ENCODE measurements at places on chromosomes 3 and 15.

GRCh38 chr15:50261981-50262380, 3.5 kb downstream of the HDC start:
- H3K4me1 ChIP-seq: peaks cover 50% of the 10 kb centered on the region
- no peak overlapping the region for H3K4me3 ChIP-seq
- DNase-seq: no peak
- H3K27me3 ChIP-seq: no peaks in the 10 kb centered on the region
- H3K36me3 ChIP-seq: no peaks in the 10 kb centered on the region

- peak; percentile 10 for DNase-seq
- H3K4me3 ChIP-seq: no peak overlapping the region
- no peaks in the 10 kb centered on the region for H3K4me1 ChIP-seq
- H3K36me3 ChIP-seq: no peaks in the 10 kb centered on the region
- no peak overlapping the region for H3K27ac ChIP-seq
These were observed 345.1 kb downstream of the IL5RA start for GRCh38 chr3:2765002-2765579.

DNA sequence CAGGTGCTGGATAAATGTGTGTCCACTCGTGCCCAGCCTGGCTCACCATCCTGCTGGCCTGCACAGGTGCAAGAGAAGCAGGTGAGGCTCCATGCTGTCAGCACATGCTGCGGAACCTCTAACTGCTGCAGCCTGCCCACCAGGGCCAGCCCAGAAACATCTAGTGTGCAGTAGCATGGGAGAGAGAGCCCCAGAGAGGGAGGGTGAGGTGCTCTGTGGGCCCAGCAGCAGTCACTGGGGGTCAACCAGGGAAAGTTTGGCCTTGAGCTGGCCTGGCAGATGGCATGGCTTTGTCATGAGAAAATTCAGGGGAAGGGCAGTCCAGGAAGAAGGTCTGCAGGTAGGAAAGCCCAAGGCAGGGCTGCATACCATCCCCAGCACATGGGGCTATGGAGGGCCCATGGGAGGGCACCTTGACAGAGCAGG, 18.2 kb upstream of the PRR23E start:
- no peak for DNase-seq
- peaks cover under 1% of the 10 kb centered on the region for H3K27me3 ChIP-seq
- no peak overlapping the region for H3K4me3 ChIP-seq
- H3K27ac ChIP-seq: no peak overlapping the region
- H3K36me3 ChIP-seq: no peaks in the 10 kb centered on the region

- peaks cover 44% of the 10 kb centered on the region for H3K4me1 ChIP-seq
- H3K27ac ChIP-seq: peak overlapping the region; percentile 97
- no peaks in the 10 kb centered on the region for H3K27me3 ChIP-seq
- DNase-seq: no peak
- peaks cover 44% of the 10 kb centered on the region for H3K36me3 ChIP-seq
These were observed 1.6 kb upstream of the KLF13 start for GRCh38 chr15:31324806-31325594.

- H3K27ac ChIP-seq: no peak overlapping the region
- DNase-seq: no peak
- H3K27me3 ChIP-seq: peaks cover 53% of the 10 kb centered on the region
- no peak overlapping the region for H3K4me3 ChIP-seq
These were observed 47.5 kb upstream of the FSIP1 start for GRCh38 chr15:39830166-39830565.

GRCh38 chr15:29433507-29434248, 164.1 kb upstream of the NSMCE3 start:
- no peaks in the 10 kb centered on the region for H3K36me3 ChIP-seq
- no peaks in the 10 kb centered on the region for H3K4me1 ChIP-seq
- DNase-seq: no peak
- no peak overlapping the region for H3K27ac ChIP-seq
- H3K27me3 ChIP-seq: peaks cover 6% of the 10 kb centered on the region

DNA sequence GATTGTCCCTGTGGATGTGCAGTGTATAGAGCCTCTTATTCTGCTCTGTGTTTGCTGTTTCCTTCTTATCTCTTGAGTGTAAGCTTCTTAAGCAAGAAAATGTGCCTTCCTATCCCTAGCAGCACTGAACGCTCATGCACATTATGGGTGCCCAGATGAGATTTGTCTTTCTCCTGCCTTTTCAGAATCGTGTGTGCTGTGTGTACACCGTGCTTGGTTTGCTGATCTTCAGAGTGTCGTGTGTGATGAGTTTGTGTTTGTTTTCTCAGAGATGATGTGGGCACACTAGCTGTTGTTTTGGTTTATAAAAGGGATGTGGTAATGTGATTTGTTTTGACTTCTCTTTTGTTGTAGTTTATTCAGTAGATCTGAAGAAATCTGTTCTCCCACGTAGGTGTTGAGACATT, 19.7 kb downstream of the GPR171 start:
- H3K36me3 ChIP-seq: peaks cover 5% of the 10 kb centered on the region
- DNase-seq: peak; percentile 52
- no peaks in the 10 kb centered on the region for H3K27me3 ChIP-seq
- H3K4me1 ChIP-seq: peaks cover 61% of the 10 kb centered on the region
- peak overlapping the region; percentile 87 for H3K27ac ChIP-seq

DNA sequence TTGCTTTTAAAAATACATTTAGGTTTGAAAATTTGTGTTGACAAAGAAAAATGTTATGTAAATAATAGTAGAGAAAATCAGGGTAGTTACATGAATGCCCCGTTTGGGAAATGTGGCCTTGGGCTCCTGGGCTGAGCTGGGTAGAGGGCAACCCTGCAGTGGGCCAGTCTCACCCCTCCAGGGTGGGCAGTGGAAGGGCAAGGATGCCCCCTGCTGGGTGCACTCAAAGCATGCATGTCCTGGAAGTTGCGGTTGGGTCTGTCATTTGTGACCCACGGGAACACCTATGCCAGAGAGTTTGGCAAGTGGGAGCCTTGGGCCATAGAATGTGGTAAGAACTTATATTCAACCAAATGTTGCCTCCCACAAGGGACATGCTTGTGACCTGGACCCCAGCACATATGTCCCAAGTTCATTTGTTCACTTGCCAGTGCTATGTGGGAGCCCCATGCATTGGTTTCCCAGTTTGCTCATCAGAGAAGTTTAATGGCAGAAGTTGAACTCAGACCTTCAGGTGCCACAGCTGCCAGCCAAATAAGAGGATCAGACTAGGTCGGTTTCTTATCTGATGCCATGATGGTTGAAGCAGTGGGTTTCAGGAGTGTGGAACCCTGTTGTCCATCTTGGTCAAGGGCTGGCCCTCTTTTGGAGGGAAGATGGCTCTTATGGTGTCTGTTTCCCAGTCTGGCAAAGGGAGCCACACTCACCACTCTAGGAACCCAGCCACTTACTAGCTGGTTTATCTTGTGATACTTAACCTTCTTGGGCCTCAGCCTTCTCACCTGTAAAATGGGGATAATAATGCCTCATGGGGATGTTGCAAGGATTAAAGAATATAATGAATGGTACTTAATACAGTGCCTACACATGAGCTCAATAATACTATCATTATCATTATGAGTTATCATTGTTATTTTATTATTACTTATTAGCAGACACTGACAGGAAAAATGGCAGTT, 2.5 kb upstream of the PLCB2 start:
- H3K27me3 ChIP-seq: peaks cover 13% of the 10 kb centered on the region
- H3K27ac ChIP-seq: peak overlapping the region; percentile 98
- H3K36me3 ChIP-seq: peaks cover 3% of the 10 kb centered on the region
- peak; percentile 73 for DNase-seq

DNA sequence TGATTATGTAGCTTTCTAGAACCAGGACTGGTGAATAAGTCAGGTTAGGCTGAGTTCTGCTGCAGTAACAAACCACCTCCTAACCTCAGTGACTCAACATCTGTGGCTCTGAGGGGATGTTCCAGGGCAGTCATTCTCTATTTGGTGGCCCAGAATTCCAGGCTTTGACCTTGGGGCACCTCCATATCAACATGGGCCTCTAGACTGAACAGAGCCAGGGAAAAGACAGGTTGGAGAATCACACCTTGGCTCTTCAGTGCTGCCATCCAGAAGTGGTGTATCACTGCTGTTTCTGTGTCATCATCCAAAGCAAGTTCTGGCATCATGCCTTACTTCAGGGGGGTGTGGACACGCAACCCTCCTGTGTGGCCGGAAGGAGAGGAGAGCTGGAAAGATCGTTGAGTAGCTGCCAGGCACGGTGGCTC, 15.3 kb downstream of the ZBTB47 start:
- H3K36me3 ChIP-seq: no peaks in the 10 kb centered on the region
- H3K27me3 ChIP-seq: no peaks in the 10 kb centered on the region
- H3K27ac ChIP-seq: no peak overlapping the region

- DNase-seq: no peak
- H3K36me3 ChIP-seq: peaks cover 11% of the 10 kb centered on the region
- H3K4me3 ChIP-seq: no peak overlapping the region
- no peaks in the 10 kb centered on the region for H3K27me3 ChIP-seq
These were observed 29.9 kb downstream of the PDIA5 start for GRCh38 chr3:123096731-123097130.

- H3K27ac ChIP-seq: no peak overlapping the region
- H3K27me3 ChIP-seq: peaks cover 25% of the 10 kb centered on the region
- H3K36me3 ChIP-seq: no peaks in the 10 kb centered on the region
- H3K4me3 ChIP-seq: no peak overlapping the region
These were observed 46.4 kb downstream of the MORC1 start for GRCh38 chr3:109071350-109072142.

DNA sequence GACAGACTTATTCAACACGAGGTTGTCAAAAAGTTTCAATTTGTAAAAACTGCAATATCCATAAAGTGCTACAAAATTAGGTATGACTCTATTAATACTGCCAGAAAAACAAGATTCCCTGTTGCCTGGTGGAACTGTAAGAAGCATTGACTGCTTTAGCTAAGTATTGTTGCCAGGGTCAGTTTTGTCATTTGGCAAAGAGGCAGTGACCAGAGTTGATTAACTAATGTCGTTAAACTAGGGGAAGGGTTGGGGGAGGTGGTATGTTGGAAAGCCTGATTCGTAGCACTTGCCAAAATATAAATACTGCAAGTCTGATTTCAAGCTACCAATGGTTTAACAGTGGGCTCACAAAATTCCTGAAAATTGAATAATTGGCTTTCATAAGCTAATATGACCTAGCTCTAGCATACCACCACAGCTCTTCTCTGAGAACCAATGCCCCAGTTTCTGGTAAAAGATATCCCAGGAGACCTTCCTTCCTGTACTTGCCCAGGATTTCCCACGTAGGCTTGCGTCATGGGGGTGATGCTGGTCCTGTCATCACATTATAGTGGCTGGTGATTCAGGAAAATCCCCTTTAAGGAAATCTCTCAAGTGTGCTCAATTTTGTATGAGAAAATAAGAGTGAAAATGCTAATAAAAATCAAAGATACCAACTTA, 266.4 kb upstream of the TBC1D5 start:
- H3K36me3 ChIP-seq: no peaks in the 10 kb centered on the region
- no peak for DNase-seq
- no peak overlapping the region for H3K4me3 ChIP-seq
- H3K27me3 ChIP-seq: no peaks in the 10 kb centered on the region

DNA sequence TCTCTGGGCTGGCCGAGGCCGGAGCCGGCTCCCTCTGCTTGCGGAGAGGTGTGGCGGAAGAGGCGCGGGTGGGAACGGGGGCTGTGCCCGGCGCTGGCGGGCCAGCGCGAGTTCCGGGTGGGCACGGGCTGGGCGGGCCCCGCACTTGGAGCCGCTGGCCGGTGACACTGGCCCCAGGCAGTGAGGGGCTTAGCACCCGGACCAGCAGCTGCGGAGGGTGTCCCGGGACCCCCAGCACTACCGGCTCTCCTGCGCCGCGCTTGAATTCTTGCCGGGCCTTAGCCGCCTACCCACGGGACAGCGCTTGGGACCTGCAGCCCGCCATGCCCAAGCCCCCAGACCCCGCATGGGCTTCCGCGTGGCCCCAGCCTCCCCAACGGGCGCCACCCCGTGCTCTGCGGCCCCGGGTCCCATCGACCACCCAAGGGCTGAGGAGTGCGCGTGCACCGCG, 736.3 kb upstream of the ARRDC4 start:
- no peaks in the 10 kb centered on the region for H3K4me1 ChIP-seq
- no peaks in the 10 kb centered on the region for H3K36me3 ChIP-seq
- H3K4me3 ChIP-seq: no peak overlapping the region
- no peak for DNase-seq
- no peaks in the 10 kb centered on the region for H3K27me3 ChIP-seq

DNA sequence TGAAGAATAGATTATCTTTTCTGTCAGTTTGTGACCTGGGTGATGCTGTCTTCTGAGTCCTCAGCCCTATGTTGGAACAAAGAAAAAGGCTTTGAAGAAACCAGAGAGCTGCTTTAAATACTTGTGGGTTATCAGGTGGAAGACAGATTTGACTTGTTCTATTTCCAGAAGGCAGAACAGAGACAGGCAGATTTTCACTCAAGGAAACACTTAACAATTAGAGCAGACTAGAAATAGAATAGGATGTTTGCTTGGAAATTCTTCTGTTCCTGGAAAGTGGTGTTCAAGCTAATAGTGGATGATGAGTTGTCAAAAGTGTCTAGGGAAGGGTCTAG, 219.4 kb downstream of the UBE2E2 start:
- H3K36me3 ChIP-seq: no peaks in the 10 kb centered on the region
- H3K4me1 ChIP-seq: no peaks in the 10 kb centered on the region
- no peak overlapping the region for H3K27ac ChIP-seq
- no peak for DNase-seq
- no peak overlapping the region for H3K4me3 ChIP-seq
- no peaks in the 10 kb centered on the region for H3K27me3 ChIP-seq

DNA sequence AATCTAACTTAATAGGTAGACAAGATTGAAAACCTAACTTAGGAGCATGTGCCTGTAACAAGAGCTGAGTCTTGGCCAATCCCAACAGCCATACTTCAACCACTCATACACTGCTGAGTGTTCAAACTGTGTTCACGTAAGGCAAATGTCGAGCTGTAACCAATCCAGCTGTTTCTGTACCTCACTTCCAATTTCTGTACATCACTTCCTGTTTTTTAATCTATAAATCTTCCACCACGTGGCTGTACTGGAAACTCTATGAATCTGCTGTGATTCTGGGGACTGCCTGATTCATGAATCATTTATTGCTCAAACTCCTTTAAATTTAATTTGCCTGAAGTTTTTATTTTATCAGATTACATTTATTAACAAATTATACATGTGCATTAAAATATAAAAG, 44.6 kb upstream of the NEDD4 start:
- no peak overlapping the region for H3K4me3 ChIP-seq
- no peaks in the 10 kb centered on the region for H3K27me3 ChIP-seq
- H3K4me1 ChIP-seq: peaks cover 35% of the 10 kb centered on the region
- no peak overlapping the region for H3K27ac ChIP-seq
- peaks cover 5% of the 10 kb centered on the region for H3K36me3 ChIP-seq

DNA sequence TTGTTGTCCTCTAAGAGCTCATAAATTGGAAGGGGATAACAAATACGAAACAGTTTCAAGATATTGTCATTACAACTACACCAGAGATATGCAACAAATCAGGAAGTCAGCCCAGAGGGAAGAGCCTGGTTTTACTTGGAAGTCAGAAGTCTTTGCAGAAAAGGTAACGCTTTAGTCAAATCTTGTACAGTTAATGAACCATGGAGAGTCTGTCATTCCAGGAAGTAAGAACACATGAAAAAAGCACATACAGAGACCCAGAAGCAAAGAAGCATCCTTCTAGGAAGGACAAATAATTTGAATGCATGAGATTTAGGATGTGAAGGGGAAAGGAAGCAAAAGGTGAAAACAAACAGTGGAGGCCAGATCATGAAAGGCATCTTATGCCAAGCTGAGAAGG, 19.6 kb downstream of the DYNC1LI1 start:
- H3K4me3 ChIP-seq: no peak overlapping the region
- no peaks in the 10 kb centered on the region for H3K27me3 ChIP-seq
- no peak overlapping the region for H3K27ac ChIP-seq
- no peaks in the 10 kb centered on the region for H3K36me3 ChIP-seq
- peaks cover 26% of the 10 kb centered on the region for H3K4me1 ChIP-seq
- DNase-seq: no peak
